ENCODE measurements at places on chromosomes 11 and 22.

- no peak for DNase-seq
Measured at GRCh38 chr11:9065607-9066432, 25.6 kb downstream of the SCUBE2 start.

DNA sequence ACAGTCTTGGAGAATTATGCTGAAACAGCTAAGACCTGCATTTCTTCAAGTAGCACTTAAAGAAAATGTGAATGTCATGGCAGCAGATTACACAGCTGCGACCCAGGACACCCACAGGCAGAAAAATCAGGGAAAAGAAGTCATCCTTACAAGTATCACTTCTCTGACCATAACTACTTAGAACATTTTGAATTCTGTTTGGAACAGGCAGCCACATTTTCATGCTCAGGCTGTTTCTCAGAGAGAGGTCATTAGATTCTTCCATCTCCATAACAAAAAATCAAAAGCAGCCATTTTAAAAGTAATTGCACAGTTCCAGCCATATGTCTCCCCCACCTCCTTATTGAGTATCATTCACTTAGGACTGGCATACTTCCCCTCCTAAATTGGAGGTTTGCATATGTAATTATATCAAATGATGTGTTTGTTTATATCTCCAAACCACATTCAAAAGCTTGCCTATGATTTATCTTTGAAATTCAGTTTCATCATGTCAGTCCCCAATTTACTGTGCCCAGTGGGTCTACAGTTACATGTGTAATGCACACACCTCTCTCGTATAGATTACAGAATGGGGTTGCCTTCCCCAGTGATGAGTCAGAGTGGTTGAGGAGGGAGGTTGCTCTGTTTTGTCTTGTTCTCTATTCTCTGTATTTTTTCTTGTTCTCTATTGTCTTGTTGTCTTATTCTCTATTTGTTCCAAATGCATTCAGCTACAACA is 276.5 kb upstream of the MTNR1B start:
- DNase-seq = no peak

- no peak for DNase-seq
Measured at GRCh38 chr22:20672732-20673131, 101.2 kb upstream of the SERPIND1 start.

DNA sequence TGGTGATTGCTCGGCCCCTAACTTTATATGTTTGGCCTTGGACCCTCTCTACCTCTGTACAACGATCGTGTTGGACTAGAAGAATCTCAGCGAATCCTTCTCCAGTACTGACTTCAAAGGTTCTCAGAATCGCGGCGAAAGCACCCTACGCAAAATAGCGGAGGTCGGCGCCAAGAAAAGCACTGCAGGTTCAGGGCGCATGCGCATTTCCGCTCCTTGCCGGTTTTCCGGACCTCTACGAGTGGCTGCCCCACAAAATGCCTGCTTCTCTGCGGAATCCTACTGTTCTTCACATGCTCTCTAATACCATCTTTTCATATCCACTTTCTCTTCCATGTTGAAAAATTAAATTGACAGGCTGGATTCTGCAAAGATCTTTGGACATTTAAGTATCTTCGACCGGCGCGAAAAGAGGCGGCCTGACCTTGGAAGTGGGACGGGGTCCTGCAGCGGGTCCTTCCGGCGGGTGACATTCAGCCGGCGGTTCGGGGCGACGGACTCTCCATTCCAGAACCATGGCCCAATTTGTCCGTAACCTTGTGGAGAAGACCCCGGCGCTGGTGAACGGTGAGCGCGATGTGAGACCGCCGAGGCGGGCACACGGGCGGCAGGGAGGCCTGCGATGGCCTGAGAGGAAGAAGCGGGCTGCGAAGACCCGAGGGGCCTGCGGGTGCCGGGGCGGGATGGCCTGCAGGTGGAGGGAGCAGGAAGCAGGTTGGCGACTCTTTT is at the start of gene ATP5MG:
Gene ATP5MG, plus strand, starts transcription at position 456 of the 729 bp plus-strand sequence. Its CDS starts 60 bp downstream, at position 516.
- peak; percentile 94 for DNase-seq

DNA sequence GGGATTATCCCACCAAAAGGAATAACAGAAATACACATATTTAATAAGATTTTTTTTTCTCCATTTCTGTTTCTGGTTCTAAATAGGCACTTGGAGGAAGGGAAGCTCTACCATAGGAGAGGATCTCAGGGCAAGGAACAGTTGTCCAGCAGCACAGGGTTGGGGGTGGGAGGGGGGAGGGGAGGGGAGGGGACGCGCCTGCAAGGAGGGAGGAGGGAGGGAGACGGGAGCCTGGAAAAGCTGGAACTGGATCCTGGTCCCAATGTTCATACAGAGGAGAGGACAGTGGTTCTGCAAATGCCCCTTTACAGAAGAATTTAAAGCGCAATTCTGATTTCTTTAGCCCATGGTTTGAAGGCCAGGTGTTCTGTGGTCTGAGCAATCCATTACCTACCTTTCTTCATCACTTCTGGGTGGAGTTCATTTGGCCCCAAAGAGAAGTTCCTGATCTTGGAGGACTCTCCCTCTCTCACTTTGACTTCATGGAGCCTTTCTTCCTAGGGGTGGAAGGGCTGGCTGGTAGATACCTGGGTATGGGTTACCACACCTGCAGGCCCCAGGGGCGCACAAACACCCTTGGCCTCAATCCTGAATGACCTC is 348.9 kb upstream of the NCAM1 start:
- DNase-seq = no peak

DNA sequence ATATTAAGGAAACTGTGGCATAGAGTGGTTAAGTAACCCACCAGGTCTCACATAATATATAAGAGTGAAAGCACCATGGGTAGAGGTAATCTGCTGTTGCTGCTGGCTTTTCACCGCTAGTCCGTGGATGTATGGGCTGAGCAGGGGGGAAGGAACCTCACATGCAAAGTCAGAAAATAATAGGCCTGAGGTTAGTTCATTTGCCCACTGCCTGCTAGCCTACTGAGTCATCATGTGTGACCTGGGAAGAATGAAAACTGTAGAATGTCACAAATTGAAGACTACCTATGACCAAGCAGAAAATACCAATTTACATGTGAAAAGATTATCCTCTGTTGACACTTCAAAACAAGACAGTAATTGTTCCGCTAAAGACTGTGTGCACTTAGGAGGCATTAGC is 560.1 kb upstream of the FAT3 start:
- no peak for DNase-seq

- DNase-seq = no peak
Measured at GRCh38 chr11:1547467-1548098, 24.5 kb downstream of the DUSP8 start.

DNA sequence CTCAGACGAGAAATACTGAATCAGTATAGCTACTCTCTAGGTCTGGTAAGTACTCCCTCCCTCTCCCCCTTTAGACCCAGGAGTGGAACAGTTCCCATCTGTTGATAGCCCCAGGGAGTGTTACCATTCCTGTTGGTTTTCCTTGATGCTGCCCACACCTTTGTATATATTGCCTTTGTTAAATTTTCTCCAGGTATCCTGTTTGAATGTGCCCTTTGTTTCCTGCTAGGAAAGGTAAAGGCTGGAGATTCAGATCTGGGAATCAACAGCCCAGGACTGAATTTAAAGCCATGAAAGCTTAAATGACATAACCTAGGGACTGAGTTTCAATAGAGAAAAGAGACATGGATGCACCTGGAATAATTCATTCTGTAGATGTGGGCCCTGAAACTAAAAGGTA is 68.3 kb downstream of the CCDC83 start:
- DNase-seq = no peak

DNA sequence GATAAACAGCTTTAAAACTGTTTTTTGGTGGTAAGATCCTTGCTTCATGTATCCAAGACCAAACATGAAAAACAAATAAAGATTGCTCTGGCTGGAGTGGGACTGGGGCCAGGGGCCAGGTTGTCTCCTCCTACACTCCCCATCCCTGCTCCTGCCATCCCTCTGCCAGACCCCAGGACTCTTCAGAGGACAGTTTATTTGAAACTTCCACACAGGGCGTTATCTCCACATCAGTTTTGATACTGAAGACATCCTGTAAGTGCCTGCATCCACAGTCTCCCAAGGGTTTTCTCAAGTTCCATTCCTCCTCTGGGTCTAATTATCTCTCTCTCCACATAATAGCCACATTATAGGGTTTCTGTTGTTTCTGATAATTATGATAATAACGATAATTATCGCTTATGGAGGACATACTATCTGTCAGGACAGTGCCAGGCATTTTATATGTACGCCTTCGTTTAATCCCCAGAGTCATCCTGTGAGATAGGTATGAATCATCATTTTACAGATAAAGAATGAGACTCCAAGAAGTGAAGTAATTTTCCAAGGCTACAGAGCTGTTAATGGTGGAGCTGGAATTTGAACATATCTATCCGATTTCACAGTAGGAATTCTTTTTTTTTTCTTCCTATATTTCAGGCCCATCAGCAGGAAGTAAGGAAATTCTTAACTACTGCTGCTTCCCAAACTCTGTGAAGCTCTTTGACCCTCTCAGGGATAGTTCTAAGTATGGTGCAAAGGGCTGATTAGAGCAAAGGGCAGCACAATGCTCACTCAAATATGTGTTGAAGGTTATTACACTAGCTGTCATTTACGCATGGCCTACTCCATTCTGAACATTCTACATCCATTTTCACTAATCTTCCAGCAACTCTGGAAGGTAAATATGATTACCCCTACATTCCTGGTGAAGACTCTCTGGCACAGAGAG is 488.0 kb upstream of the CCDC90B start:
- DNase-seq = no peak

- no peak for DNase-seq
Measured at GRCh38 chr11:1152316-1153104, 5.2 kb upstream of the MUC5AC start.
